Cerebellum (tissue), 4 donors: ENCODE measurements at places on chromosomes 1 and 21.

GRCh38 chr1:112267206-112267605 lies 128.8 kb upstream of the CTTNBP2NL start:
- no peak for DNase-seq

DNA sequence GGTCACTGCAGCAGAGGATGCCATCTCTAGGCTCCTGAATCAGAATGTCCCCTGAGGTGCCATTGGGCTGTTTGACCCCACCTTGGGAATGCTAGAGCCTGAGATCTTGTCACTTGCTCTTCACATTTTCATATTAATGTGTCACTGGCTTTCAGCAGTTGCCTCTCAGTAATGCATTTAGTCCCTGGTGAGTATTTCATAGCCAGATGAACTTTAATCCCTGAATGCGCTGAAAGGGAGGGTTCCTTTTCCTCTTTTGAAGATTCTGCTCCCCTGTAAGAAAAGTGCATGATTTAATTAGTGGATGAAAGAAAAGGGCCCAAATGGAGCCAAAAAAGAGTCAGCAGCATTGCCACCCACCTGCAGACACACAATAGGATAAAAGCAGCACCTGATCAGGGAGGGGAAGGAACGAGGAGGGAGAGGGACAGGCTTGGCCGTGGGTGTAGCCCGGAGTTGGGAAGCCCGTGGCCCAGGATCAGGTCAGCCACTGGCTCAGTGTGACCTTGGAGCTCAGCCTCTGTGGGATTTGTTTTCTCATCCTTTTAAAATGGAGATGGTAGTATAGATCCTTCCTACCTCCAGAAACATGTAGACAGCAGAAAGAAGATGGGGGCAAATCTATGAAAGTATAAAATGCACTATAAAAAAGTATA lies 31.1 kb downstream of the ROR1 start:
- DNase-seq = no peak

DNA sequence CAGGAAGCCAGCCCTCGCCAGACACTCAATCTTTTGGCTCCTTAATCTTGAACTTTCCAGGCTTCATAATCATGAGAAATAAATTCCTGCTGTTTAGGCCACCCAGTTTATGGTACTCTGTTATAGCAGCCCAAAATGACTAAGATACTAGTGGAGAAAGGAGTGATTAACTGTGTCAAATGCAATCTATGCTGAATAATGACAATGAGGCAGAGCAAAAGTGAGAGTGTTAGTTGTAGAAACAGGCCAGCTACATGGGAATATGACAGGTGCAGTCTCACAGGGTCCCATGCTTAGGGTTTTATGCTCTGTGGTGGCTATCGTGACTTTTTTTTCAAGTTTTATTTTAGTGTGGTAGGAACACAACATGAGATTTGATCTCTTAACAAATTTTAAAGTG lies 888.8 kb downstream of the TTLL7 start:
- DNase-seq = no peak

GRCh38 chr1:179079113-179079761 lies 2.6 kb upstream of the TOR3A start:
- peak; percentile 74 for DNase-seq

- DNase-seq = no peak
These were observed 132.8 kb downstream of the FGGY start for GRCh38 chr1:59429656-59430055.

GRCh38 chr1:65964123-65964522 lies 171.4 kb downstream of the PDE4B start:
- no peak for DNase-seq

DNA sequence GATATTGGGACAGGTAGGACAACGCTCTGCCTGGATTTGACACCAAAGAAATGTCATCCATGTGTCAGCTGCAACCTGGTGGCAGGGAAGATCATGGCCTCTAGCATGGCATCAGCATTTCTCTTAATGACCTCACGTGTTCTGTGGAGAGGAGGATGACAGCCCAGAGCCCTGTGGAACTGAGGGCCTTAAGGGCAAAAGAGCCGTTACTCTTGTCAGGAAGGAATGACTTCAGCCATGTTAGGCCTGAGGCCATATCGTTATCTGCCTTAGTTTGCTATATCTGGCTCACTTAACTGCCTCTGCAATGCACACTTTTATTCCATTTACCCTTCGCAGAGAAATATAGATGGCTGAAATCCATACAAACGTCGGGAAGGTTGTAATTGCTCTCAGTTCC lies 83.2 kb upstream of the PBX1 start:
- DNase-seq = no peak

- no peak for DNase-seq
These were observed 22.3 kb downstream of the KIF17 start for GRCh38 chr1:20695515-20695914.

DNA sequence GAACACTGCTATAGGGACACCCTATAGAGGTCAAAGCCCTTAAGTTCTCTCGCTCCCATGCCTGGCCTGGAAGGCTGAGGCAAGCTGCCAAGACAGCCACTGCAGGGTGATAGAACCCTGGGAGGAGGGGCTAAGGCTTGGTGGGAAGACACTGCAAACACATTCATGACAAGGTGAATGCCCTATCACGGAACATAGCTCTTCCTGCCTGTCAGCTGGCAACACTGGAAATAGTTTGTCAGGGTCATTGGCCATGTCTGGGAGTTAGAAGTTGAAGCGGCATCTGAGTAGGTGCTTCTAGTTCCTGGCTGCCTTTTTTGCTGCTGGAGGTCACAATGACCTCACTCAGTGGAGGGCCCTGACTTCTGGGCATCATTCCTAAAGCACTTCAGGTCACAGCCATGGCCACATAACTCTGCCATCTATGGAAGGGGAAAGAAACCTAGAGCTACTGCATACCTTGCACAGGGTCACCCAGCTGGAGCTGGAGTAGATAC lies 4.2 kb downstream of the FABP3 start:
- no peak for DNase-seq

DNA sequence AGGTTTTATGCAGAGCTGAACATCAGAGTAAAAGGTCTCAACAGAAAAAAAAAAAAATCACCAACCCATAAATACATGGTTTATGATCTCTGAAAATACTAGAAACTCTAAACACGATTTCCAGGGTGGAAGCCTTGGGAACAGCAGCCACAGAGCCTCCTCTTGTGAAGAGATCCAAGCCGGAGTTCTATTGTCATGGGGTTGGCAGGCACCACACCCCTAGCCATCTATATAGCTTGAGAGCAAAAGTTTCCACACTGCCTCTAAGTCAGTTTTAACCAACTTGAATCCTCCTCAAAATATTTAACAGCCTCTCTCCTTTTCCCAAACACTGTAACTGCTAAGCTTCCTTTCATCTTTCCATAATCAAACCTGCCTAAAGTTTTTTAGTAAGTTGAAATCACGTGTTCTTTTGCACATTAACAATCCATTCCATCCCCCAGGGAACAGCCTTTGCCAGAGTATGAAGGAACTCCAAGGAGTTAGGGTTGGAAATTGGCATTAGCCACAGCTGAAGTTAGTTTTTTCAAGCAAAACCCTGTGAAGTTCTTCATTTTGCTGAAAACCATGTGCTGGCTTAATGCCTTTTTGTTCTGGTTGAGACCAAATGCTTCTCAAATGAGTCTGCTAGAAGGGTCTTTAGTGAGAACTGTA lies 13.8 kb upstream of the SEC16B start:
- DNase-seq = no peak

- no peak for DNase-seq
These were observed 58.2 kb downstream of the GADD45A start for GRCh38 chr1:67743072-67743725.

DNA sequence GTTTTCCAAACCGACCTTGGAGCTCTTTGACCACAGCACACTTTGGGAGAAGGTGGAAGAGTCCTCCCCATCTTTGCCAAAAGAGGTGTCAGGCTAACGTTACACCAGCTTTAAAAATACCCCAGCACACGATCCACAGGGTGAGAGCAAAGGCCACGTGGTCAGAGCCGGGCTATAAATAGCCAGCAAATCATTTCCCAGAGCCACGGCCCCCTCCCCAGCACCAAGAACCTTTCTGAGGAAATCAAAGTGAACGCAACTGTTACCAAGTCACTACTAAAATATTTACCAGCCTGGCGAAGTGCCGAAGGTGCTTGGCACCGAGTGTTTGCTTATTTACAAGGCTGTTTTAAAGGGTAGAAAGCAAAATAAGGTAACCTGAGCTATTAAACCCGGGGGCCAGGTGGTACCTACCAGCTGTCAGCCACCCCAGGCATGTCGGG lies 72.4 kb downstream of the CASZ1 start:
- no peak for DNase-seq

GRCh38 chr1:48687282-48688045 lies 89.2 kb downstream of the BEND5 start:
- no peak for DNase-seq

GRCh38 chr1:116578581-116578980 lies 7.8 kb upstream of the CD58 start:
- no peak for DNase-seq

DNA sequence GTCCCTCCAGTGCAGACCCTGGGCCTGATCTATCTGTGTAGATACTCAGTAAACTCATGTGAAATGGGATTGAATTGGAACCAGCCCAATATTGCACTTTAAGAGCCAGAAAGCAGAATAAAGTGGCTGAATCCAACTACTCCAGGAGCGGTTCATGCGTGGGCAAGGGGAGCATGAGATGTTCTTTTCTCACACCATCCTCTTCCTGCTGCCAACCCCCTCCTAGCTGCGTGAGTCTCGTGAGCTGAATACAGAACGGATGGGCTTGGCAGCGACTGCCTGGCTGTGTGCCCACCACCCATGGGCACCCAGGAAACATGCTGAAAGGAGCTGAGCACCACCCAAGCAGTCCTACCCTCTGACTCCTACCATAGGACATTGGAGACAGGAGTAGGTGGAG lies 128.3 kb downstream of the ELAVL4 start:
- DNase-seq = no peak

- no peak for DNase-seq
These were observed 110.5 kb downstream of the NGF start for GRCh38 chr1:115227346-115228082.

DNA sequence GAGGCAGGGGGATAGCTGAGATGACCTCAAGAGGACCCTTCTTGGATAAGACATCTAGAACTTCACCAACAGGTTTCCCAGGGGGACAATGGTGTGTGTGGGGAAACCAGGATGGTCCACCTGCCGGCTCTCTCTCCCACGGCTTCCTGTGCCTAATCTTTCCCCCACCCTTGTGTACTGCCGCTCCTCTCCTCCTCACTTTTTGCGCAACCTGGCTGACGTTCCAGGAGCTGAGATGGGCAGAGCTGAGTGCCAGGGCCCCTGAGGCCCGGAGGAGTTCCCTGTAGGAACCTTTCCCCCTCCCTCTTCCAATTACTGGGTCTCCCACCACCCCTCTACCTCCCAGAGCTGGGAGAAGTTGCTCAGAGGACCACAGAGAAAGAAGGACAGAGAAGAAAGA lies 6.9 kb downstream of the SLC26A9 start:
- DNase-seq = no peak

DNA sequence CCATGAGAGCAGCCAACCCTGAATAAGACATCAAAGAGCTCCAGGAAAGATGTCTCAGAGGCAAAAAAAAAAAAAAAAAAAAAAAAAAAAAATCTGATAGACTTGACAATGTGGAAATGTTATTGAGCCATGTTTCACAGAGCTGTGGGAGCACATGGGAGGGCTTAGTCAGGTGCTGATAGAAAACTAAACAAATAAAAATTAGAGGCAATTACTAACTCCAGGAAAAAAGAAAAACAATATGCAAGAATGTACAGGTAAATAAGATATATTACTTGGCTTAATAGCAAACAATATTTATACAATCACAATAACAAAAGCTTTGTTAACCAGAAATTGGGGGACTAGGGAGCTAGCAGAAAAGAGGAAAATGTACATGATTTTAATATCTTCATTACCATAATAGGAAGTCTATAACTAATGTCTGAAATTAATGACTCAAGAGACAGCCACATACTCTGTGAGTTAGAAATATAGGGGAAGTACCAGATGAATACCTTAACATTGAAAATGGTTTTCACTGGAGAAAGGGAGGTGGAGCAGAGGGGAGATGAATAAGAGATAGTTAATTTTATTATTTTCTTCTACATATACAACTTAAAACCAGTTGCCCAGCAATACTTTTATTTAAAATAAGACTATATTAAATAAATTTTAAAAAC lies 16.9 kb upstream of the RGS16 start:
- no peak for DNase-seq

DNA sequence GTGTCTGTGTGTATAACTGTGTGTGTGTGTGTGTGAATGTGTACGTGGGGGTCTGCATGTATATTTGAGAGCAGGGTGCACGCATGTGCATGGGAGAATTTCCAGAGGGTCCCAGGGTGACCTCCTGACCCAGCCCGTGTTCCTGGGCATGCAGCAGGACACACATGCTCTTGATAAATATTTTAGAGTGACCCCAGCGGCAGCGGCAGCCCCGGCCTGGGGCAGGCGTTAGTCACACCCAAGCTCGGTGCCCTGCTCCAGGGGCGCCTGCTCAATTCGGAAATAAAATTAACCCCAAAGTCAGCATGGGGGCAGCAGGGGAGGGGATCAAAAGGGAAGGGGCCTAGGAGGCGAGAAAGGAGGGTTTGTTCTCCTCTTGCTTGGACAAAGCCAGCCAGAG lies 107.5 kb downstream of the PAX7 start:
- no peak for DNase-seq

GRCh38 chr1:240029418-240029817 lies 62.3 kb upstream of the FMN2 start:
- DNase-seq = no peak

GRCh38 chr1:162386292-162387225 lies 5.0 kb downstream of the C1orf226 start:
- DNase-seq = no peak

DNA sequence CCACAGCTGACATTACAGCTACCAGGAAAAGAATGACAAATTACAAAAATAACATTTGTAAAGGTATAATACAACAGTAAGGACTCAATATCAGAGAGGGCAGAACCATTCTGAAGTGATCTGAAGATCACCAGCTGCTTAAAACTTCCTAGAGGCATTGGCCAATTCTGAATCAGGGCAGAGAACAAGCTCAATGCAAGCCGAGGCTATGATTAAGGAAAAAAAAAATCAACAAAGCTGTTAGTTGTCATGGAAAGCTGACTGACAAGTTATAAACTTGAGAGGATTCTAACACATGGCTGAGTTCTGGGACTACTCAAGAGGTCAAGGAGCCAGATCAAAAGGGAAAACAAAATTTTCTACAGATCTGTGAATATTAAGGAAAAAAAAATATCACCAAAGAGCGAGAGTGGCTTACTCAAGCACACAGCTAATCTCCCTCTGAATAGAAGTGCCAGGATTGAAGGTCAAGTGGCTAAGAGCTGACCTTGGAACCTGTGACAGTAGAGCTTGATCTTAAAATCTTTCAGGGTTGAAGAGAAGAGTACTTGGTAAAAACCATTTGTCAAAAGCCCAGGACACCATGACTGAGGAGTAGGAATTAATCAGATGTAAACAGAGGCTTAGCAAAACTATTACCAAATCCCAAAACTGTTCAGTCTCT lies 383.4 kb downstream of the USP25 start:
- no peak for DNase-seq

DNA sequence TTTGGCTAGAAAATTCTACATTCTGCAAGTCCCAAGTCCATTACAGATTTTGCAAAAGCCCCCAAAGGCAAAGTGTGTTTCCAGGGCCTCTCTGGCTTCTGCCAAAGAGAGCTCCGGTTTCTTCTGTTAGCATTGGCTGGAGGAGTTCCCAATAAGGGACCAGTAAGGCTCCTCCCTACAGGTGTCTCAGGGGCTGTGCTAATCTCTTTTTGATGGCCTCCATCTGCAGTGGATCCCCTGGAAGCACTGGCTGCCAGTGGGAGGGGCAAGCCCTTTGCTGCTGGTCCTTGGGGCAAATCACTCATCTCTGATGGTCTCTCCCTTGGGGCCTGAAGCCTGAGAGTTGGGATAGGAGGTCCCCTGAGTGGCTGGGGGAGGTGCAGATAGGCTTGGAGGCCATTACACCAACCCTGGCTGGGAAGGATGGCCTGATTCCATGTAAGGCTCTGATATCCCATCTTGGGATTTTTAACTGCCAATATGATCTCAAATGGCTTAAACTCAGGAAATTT lies 89.1 kb upstream of the USP24 start:
- no peak for DNase-seq
